ENCODE measurements at places on chromosomes 1 and 21.

GRCh38 chr1:156217871-156218270 lies 5.1 kb downstream of the PMF1 start:
- no peak for DNase-seq

DNA sequence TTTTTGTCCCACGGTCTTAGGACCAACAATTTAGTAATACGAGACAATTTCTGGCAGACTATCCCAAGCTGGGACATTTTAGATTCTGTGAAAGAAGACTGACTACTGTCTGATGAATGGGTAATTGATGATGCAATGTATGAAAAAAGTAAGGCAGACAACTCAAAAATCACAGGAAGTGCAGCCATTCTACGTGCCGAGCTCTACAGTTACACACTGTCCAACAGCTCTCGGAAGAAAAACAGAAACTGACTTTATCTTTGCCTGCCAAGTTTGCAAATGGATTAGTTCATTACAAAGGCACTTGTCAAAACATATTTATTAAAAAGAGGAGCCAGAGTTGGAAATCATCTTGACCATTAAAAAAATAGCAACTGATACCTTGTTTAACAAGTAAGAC lies 31.3 kb downstream of the ZBTB8B start:
- DNase-seq, result no peak

DNA sequence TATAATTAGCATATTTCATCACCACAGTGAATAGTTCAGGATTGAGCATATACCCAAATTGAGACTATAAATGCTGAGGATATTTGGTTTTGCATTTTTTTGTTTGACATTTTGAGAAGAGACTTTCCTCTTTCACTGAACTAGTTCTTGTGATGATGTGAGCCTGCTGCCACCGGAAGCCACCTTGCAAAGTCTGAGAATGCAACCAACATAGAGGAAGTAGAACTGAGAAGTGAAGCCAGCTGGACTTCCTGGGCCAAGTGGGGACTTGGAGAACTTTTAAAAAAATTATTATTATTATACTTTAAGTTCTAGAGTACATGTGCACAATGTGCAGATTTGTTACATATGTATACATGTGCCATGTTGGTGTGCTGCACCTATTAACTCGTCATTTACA lies 102.3 kb downstream of the RPE65 start:
- DNase-seq, result no peak

GRCh38 chr1:178912597-178912996 lies 41.7 kb upstream of the ANGPTL1 start:
- no peak for DNase-seq

DNA sequence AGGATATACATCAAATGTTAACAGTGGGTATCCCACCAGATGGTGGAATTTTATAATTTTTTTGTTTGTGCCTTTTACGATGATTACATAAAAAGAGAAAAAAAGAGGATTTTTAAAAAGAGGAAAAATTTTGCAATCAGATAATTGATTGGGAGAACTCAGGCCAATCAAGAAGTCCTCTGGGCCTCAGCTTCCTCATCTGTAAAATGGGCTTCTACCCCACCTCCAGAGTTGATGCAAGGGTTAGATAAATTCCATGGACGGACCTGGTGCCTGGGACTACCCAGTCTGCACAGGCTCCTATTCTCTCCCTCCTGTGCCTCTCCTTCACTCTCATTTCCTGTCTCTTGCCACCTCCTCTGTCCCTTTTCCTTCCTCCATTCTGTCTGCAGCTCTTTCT lies 88.9 kb downstream of the TRABD2B start:
- DNase-seq, result no peak

GRCh38 chr1:192941722-192942411 lies 117.3 kb downstream of the UCHL5 start:
- no peak for DNase-seq

DNA sequence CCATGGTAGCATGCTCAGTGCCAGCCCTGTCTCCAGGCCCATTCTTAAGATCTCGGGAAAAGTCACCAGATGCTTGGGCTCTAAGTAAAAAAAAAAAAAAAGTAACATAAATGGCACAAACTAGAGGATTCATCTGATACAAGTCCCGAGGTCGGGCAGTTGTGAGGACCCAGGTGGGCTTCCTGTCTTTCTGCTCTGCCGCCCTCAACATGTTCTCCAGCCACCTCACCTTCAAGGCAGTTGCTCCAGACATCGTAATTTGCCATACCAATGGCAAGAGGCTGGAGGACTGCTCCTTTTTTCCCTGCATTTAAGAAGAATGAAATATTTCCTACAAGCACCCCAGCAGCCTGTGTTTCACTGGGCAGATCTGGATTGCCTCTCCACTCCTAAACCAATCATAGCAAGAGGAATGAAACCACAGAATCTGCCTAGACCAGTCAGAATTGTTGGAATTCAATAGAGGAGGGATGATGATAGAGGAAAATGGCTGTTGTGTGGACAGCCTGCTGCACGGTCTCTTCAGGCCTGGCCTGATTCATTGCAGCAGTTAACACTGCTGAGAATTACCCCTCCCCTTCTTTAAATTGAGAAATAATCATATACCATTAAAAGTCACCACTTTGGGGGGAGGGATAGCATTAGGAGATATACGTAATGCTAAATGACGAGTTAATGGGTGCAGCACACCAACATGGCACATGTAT lies 5.4 kb downstream of the HMGN2 start:
- no peak for DNase-seq

DNA sequence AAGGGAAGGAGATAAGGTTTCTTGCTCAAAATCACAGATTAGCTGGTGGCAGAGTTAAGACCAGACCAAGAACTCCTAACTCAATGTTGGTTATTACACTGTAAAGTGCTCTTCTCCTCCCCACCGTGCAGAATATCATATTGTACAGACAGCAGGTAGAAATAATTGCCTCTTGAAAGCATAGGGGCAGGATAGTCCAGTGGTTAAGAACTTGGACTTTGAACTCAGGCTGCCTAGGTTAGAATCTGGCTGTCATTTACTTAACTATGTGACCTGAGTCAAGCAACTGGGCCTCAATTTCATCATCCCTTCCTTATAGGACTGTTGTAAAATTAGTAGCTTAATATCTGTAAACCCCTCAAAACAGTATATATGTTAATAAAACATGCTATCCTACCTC lies 114.9 kb upstream of the HIVEP3 start:
- no peak for DNase-seq

DNA sequence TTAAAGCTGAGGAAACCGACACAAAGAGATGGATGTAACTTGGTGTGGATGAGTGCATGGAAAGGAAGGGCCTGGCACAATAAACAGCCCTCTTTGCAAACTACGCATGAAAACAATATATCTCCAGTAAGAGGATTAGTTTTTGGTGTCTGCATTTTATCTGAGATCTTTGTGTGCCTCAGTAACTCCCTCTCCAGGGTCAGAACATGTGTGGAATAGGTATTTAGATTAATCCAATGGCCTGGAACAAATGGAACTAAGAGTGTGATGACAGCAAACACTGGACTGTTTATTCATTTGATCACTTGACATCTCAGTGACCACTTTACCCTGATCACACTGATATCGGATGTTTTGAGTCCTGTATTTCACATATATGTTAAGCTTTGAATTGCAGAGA lies 45.3 kb downstream of the AKNAD1 start:
- no peak for DNase-seq

- no peak for DNase-seq
Observed at GRCh38 chr1:65813956-65814355, 21.3 kb downstream of the PDE4B start.

DNA sequence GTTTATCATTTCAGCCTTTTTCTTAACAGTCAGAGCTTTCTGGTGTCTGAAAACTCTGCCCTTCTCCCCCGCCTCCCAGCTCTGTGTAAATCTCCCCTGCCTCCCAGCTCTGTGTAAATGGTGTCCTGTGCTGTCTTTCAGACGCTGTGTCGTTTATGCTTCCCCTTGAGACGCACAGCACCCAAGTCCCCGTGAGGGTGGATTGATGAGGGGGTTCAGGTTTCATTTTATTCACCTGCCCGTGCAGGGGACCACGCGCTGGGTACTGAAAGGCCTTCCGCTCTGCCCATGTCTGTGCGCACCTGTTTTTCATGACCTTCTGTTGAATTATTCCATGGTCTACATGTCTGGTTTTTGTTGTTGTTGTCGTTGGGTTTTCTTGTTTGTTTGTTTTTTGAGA lies 108.2 kb upstream of the COL6A1 start:
- DNase-seq, result no peak

DNA sequence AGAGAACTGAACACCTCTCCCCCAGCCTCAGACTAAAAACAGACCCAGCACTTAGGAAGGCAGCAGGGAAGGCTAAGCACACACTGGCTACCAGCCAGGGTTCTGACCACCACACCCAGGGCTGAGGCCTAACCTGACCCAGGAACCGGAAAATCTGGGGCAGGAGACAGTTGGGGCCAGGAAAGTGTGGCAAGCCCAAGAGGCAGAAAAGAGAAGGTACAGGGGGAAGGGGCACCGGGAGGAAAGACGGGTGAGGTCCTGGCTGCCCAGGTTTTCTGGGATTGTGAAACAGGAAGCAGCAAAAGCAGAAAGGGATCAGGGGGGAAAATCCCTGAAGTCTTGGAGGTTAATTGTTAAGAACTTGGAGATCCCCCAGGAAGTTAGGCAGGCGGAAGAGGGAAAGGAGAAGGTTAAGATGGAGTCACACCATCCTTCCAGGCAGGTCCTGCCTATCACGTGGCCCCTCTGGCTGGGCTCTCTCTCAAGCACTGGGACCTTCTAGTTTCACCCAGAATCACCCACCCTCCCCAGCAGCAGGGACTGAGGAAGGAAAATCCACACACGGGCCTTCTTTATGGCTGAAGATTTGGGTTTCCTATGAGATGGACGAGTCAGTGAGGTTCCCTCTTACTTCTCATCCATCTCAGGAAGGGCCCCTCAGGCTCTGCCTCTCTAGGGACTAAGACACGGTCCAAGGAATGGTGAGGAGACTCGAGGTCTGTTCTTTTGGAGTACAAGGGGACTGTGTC lies 2.6 kb downstream of the HDGF start:
- DNase-seq, result no peak

- no peak for DNase-seq
Observed at GRCh38 chr21:41695513-41695912, 71.3 kb downstream of the RIPK4 start.

- DNase-seq, result no peak
Observed at GRCh38 chr1:33537885-33538284, 65.4 kb downstream of the ZSCAN20 start.

- no peak for DNase-seq
Observed at GRCh38 chr1:28246427-28246832, 10.5 kb downstream of the ATP5IF1 start.

GRCh38 chr21:20662514-20662913 lies 335.7 kb upstream of the NCAM2 start:
- no peak for DNase-seq

- no peak for DNase-seq
Observed at GRCh38 chr1:22457836-22458235, 6.2 kb downstream of the ZBTB40 start.

DNA sequence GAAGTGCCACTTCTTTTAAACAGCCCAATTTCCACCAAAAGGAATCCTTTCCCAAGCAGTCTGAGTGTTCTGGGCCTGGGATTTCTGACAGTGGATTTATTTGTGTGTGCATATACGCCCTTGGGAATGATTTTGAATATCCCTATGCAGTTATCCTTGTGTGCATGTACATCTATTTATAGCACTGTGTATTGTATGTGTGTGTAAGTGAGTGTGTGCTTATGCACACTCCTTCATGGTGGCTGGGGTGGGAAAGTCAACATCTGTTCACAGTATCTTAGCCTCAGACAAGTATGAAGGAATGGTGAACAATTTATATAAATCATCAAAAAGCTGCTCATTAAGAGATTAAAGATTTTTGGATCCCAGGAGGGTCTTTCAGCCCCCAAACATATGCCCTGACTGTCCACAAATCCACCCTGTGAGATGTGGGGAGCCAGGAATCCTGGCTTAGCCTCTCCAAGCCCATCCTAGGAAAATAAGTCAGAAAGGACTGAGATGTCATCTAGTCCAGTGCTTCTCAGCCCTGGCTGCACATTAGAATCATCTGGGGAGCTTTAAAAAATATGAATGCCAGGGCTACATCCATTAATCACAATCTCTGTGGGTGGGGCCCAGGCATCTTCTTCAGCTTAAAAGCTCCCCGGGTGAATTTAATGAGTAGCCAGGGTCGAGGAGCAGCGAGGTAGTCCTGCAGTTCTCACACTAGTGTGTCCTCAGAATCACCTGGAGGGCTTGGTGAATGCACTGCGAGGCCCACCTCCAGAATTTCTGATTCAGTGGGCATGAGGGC lies 101.4 kb downstream of the PLXNA2 start:
- DNase-seq, result no peak

DNA sequence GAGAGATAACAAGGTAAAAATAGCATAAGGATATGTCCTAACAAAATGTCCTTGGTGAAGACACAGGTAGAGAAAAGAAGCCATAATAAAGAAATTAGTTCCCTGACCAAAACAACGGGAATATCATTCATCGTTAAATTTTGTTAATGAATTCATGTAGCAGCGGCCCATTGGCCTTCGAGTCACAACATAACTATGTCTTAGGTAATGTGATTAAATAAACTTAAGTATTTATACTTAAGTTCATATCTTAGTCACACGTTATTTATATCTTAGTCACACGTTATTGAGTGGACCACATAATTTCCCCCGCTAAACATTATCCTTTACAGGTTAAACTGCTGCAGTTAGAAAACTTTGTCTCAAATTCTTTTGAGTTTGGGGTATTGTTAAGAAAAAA lies 1.2 kb downstream of the NEXN start:
- DNase-seq, result no peak

- no peak for DNase-seq
Observed at GRCh38 chr21:16534408-16535101, 804.8 kb downstream of the USP25 start.

- no peak for DNase-seq
Observed at GRCh38 chr1:31831397-31832378, 15.9 kb upstream of the SPOCD1 start.

DNA sequence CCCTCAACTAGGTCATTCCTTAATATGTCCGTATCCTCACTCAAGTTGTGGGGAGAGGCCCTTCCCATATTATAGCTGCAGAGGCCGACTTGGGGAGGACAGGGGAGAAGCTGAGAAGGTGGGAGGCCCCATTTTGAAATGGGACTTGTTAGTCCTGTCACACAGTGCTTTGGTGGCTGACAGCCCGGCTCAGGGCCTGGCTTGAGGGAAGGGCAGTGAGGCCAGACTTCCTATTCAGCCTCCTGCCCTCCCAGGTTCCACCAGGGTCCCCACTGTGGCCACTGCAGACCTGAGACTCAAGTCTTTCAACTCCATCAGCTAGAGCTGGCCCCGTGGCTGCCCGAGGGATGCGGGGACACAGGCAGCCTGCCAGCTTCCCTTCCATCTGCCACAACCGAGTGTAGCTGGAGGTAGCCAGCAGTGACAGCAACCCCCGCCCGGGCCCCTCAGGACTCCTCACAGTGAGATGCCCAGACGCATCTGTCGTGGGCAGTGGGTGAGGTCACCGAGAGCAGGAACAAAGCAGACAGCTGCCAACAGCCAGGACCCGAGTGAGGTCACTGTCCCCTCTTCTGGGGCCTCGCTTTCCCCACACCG lies 36.9 kb downstream of the SIM2 start:
- no peak for DNase-seq

Data from CD4-positive, alpha-beta T cell (primary cell).